ENCODE measurements at places on chromosomes 2 and 18.
A peak's percentile ranks its signal among the peaks of the same experiment; 100 is the strongest.

DNA sequence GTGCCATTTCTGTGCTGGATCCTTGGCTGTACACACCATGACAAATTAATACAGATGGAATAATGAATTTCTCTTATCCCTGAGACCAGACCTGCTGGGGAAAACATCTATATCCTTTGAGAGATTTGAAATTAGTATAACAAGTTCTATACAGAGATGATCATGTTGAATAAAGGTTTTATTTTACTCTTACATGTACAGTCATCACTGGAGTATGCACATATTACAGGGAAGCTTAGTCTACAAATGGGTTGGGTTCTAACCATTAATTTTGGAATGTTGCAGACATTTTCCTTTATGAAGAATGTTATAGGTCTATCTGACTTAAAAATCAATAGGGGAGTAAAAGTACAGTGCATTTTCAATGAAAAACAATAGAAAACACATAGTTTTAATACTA is 29.9 kb upstream of the MMADHC start:
- no peak for DNase-seq

DNA sequence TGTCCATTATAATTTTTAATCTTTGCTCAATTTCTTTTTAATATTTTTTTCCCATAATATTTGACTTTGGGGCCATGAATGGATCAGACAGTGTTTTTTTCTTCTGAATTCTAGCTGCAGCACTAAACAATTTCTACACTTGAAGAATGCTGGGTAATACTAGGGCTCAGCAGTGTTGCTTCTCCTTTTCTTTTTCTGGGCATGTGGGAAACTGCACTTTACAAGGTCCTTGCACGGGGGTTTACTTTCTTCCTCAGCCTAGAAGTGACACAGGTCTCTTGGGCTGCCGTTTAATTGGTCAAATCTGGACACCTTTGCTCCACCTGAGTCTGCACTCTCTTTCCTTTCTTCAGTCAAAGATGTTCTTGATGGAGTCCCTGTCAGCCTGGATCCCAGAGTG is 135.4 kb upstream of the APCDD1 start:
- DNase-seq: no peak

DNA sequence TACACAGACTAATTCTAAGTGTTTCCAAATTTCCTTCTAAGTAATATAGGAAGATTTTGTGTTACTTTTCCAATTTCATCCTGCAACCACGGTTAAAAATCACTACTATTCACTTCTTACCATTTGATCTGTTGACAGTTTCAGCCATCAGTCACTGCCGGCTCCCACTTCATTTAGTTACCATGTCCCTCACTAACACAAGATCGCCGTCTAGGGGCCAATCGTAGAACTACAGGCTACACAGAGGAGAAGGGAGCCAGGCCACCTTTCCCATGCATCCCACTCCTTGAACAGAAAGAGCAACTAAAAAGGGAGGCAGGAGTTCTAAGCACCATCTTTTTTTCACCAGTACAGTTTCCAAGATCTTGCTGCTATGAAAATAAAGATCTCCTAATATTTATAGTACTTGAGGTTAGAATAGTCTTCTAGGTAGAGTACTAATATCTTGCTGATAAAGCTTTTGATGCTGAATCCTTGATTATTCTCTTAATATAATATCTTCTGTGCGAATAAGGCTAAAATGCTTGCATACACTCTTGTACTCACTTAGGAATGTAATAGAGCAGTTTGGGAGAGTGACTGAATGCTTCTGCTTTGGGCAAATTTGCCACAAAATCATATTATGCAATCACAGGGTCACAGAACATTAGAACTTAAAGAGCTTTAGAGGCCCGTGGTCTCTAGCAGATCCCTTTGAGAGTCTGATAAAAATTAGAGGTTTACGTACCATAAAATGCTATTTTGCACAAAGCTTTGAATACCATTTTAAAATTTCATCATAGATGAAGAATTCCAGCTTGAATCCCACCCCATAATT is 39.5 kb upstream of the CYP1B1 start:
- peak; percentile 24 for DNase-seq

DNA sequence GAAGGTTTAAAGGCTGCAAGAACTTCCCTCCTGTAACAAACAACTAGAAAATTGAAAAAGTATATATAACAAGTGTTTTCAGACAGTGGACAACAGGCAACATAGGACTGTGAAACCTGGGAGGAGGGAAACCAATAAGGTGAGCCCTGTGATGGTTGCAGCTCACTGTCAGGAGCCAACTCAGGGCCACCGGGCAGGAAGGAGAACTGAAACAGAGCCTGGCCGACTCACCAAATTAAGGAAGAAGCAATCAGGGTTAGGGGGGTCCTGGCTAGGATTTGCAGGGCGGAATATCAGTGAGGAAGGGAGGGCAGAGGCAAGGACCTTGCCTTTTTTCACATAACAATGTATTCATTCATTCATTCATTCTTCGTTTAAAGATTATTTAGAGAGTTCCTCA is 21.8 kb upstream of the CNRIP1 start:
- DNase-seq: no peak

DNA sequence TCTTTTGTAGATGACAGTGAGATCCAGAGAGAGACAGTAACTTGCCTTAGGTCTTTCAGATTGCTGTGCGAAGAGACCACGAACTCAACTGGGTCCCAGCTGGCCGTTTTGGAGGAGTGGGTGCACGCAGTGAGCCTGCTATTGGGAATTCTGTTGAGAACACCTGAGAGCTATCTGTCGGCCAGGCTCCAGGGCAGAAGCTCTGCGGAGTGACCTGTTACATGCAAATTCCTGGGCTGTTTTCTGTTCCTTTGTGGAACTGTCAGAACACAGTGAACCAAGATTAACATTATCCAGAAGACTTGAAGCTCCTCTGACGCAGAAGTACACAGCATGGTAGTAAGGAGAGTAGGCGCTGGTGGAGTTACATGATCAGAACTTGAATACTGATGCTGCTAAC is 99.5 kb upstream of the LMAN1 start:
- no peak for DNase-seq

DNA sequence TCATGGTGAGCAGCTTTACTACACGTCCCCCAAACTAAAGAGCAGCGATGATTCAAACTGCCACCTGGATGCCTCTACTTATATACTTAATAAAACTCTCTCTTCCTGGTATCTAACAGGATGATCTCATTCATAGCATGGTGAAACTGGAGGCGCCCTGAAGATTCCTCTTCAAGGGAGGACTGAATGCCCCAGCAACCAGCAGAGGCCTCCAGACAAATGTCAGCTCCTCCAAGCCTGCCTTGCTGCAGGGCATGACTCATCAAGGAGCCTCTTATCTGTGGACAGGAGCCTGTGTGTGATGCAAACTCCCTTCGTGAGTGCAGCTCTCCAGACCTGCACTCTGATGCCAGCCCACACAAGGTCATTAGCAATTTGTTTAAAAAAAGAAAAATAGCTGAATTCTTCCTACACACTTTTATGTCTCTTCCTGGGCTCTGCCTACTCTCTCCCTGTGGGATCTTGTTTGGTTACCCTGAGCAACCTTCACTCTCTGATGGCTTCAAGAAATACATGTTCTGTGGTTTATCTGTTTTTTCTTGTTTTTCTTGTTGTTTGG is 30.2 kb downstream of the LONRF2 start:
- no peak for DNase-seq

- no peak for DNase-seq
These were observed 50.1 kb downstream of the CYP27C1 start for GRCh38 chr2:127170021-127170420.

DNA sequence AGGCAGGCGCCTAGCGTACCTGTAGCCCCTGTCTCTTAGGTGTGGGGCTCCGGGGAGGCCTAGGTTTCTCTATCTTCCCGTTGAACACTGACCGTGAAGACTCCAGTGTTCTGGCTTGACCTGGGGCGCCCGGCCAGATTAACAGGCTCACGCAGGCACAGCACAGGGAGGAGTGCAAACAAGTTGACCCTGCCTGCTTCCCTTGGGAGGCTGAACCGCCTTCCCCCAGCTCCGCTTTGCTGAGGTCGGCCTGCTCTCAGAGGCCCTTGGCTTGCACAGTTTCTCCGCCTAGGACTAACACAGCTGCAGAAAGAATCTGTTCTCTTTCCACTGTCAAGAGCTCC is 567 bp downstream of the PCYOX1 start:
- no peak for DNase-seq
